AG09309 (cell line): ENCODE measurements at places on chromosomes 5 and 9.
A peak's percentile ranks its signal among the peaks of the same experiment; 100 is the strongest.

DNA sequence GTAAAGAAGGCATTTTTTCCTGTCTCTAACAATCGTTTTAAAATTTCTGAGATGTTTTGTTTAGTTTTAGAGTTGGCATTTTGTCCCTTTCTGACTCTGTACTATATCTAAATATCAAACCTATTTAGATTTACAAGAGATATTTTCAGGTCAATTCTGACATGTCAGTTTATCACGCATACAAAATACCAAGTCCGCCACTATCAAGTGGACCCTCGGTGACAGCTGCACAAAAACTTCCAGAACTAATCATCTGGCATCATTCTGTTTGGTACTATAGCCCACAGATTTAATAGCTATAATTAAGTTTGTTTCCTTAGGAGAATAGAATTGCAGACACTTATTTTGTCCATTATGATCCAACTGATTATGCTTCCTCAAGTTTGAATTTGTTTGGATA lies 1278.2 kb downstream of the CDH12 start:
- DNase-seq: no peak

- no peak for DNase-seq
Observed at GRCh38 chr5:179788193-179788854, 5.5 kb upstream of the LTC4S start.

- DNase-seq: no peak
Observed at GRCh38 chr9:127833555-127833954, 20.9 kb downstream of the ENG start.

DNA sequence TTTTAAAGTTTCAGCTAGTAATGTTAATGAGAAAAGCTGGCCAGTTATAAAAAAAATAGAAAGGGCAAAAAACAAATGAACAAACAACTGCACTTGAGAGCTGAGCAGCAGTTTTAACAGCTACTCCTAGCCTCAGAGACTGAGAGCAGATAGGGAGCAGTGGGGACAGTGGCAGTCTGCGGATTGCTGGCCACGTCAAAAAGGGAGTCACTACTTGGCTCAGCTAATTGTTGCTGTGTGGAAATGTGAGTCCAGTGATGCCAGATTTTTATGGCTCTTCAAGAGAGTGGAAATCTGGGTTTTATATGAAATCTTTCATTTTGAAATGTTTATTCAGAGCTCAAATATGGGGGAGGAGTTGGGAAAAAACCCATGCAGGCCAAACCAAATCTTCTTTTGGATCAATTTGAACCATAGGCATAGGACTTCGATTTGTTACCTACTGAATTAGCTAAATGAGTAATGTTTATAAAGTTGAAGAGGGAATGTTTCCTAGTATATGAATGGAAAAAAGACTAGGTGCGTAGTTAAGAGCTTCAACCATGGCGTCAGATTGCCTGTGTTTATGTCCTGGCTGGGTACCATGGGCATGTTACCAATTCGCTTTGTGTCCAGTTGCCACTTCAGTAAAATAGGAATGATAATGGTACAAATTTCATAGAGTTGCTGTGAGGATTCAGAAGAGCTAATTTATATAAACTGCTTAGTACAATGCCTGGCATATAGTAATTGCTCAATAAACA lies 102.1 kb downstream of the PAM start:
- DNase-seq: peak; percentile 89

DNA sequence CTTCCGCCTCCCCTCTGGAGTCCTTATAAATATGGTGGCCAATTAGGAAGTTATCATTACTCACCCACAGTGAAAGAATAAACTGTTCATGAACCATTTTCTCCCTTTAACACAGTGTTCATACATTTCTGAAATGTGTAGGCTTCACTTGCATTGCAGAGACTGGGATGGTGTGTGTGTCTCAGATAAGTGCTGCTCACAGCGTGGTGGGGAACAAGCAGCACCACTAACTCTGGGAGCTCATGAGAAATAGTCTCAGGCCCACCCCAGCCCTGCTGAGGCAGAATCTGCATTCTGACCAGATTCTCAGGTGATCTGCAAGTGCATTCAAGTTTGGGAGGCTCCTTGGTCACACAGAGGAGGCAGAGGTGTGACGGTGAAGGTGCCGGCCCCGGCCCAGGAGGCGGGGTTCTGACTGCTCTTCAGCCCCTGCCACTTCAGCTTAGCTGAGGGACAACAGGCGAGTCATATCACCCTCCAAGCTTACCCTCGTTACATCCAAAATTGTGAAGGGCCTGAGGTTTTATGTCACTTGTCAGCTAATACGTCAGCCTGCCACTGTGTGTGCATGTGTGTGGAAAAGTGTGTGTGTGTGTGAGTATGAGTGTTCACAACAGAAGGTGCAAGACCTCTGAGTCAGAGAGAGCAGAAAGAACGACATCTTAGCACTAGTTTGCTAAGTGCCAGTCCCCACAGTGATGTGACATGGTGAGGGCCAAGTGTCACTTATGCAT lies 34.7 kb downstream of the DAP start:
- no peak for DNase-seq

GRCh38 chr5:172795318-172795977 lies 24.5 kb upstream of the DUSP1 start:
- DNase-seq: peak; percentile 87

- DNase-seq: no peak
Observed at GRCh38 chr5:141186897-141187512, at the start of gene PCDHB9. PCDHB9 (plus strand) TSS chr5:141187161; CDS start chr5:141187319, 158 bp downstream.

DNA sequence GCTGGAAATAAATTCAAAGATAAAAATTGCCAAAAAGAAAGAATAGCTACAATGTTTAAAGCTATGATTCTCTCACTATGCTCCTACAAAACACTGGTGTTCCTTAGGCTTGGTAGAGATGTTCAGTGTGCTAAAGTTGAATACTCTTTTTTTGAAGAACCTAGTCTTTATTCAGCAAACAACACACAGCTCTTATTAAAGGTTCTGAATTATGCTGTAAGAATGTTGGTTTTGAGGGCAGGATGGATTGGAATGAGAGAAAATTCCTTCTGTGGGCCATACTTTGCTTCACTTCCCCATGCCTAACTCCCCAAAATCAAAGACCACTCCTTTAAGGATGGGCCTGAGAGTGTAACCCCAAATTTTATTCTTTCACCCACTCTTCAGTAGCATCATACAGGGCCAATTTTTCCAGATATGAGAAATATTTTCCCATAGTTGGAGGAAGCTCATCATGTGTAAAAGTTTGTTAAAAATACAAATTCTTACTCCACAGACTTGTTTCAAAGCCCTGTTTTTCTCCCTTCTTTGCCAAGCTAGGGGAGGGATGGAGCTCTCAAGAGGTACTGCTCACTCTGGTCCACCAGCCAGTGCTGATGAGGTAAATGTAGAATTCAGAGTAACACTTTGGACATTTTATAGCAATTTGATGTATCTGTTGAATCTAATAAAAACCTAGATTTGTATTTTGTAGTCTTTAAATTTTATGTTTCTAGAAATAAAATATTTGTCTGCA lies 99.3 kb downstream of the GDNF start:
- DNase-seq: no peak

- DNase-seq: no peak
Observed at GRCh38 chr5:80479713-80480112, 8.2 kb upstream of the FAM151B start.

DNA sequence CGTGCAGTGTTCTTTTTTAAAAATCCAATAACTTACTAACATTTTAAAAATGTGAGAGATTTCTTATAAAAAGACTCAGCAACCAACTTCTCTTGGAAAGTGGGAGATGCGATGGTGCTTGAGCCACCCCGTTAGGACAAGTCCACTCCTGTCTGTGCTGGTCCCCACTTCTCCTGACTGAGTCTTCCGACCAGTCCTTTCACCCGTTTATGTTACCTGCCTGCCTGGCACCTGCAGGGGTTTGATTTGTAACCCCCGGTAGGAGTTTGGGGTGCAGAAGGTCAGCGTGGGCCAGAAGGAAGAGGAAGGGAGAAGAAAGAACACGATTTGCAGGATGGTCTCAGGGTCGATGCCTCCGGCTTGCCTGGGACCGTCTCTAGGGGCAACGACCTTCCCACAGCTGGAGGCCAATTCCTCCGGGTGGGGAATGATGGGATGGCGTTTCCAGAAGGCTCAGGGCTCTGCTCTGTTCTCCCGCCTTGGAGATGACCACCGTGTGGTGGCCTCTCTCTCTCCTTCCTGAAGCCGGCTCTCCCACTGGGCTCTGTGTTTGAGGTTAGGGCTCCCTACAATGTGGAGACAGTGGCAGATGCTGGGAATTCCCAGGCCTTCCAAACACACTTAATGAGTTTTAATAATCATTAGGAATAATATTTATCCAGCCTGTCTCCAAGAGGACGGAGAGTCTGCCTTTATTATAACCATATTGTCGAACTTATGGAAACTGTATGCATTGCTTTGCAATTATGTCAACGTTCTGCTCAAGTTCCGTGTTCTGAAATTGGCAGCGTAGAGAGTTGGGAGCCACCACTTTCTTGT lies 14.8 kb downstream of the COL27A1 start:
- no peak for DNase-seq

- no peak for DNase-seq
Observed at GRCh38 chr9:127785023-127785932, 556 bp upstream of the CDK9 start.

DNA sequence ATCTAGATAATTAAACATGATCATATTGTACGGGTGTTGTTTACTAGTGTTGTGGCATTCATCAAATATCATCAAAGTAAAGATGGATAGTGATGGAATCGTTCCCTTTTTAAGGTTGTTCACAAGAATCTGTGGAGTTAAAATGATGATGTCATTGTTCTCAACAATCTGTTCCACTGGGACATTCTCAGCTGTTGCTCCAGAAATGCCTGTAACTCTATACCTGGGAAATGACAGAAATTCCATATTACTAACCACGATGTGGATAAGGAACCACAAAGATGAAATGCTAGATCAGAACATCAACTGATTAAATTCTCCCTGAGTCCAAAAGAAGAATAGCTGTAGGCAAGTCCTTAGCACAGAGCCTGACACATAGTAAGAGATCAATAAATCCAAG lies 38.0 kb downstream of the RIGI start:
- DNase-seq: no peak

GRCh38 chr9:14103115-14103514 lies 210.8 kb downstream of the NFIB start:
- DNase-seq: no peak

DNA sequence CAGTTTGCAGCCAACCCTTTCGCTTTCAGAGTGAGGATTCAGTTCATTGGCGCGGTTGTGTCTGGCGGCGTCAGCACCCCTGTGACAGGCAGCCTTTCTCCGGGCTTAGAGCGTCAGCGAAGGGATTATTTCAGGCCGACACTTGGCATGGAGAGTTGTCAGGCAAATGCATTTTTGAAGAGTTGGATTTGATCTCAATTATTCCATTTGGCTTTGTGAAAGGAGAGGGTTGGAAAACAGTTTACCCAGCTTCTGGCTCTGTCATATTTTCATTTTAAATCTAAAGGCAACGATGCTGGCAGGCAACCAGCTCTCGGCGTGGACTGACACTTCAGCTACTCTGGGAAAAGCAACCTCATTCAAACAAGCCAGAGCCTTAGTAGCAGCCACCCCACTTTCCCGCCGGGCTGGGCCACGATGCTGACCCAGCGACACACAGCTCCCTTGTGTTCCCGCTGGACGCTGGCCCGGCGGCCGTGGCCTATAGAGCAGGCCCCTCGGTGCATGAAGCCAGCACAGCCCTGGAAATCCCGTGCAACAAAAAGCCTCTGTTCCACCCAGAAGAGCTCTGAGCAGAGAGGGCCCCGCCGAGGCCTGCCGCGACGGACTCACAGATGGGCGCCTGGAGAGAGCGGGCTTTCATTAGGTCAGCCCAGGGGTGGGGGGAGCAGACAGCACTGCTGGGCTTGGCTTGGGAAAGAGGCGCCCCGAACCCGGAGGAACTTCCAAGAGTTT lies 28.9 kb upstream of the LPCAT1 start:
- no peak for DNase-seq
